Effector memory CD8-positive, alpha-beta T cell (primary cell): ENCODE measurements at places on chromosomes 16 and 17.

DNA sequence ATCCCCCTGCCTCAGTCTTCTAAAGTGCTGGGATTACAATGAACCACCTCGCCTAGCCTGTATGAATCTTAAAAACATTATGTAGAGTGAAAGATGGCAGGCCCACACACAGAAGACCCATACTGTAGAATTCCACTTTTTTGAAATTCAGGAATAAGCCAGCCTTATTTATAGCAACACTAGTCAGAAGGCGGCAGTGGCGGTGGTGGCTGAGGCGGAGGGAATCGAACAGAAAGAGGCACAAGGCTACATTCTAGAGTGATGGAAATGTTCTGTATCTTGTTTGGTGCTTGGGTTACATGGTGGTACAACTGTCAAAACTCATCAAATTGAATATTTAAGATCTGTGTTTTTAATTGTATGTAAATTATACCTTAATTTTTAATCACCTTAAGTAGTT lies 11.3 kb downstream of the GFOD2 start:
- no peak for DNase-seq

DNA sequence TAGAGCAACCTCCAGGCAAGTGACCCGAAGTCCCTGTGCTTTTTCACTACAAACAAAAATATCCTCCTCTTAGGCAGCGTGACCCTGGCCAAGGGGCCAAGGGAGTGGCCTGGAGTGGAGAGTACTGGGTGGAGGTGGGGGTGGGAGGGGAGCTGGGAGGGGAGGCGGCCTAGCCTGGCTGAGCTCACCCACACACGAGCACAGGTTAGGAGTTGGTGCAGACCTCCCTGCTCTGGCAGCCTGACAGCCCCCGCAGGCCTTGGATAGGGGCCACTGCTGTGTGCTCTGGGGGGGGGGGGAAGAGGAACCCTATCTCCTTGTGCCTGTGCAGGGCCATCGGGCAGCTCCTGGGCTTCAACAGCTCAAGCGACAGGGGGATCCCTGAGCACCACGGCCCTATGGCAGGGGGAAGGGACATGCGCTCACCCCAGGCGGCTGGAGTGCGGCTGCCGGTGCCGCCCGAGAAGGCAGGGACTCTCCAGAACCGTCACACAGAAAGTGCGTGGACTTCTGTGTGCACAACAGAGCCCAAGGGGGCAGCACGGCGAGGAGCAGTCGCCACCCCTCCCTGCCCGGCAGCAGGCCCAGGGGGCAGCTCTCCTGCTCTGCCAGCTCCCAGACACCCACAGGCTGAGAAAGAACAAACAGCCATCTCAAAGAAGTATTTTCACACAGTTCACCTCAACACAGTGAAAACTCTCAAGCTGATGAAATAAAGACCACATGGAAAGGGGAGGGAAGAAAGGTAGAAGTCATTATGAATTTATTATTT lies 13.3 kb downstream of the SLC16A3 start:
- DNase-seq = no peak

- DNase-seq = no peak
Observed at GRCh38 chr17:64156670-64157069, 26.7 kb upstream of the ERN1 start.

- no peak for DNase-seq
Observed at GRCh38 chr17:80481284-80482057, 5.1 kb upstream of the NPTX1 start.

DNA sequence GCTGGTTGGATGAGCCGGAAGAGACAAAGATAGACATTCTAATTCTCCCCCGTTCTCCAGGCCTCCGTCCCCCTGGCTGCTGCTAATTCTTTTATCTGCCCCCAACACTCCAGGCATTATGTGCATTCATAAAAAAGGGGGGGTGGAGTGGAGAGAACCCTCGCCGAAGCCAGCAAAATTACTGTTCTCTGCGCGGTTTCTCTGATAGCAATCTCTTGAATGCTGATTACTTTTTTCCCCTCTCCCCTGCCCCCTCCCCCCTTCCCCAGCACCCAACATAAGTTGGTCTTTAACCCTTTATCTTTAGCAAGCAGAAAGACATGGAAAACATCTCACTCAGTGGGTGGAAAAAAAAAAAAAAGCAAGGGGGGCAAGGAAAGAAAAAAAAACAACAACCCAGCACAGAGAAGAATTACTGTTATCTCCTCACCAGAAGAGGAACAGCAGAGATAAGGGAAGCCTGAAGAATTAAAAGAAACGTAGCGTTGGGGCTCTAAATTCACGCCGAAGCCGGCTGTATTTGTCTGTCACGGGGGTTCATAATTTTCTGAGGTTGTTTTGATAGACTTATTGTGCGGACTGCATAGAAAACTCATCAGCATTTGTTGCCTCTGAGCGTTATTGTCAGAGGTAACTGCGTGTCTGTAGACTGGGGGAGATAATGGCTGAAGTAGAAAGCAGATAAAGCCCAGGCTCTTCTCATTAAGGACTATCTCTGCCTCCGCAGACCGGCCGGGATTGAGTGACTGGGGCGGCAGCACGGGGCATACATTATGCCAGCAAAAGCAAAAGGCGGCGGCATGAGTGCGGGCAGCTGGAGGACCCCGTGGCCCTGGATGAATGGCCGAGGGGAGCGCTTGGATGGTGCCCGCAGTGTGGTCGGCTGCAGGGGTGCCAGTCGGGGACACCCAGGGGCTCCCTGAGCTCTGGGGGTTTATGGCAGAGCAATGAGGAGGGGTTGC lies 126.9 kb downstream of the MRM1 start:
- DNase-seq = no peak

- DNase-seq = no peak
Observed at GRCh38 chr16:47644166-47644565, 183.0 kb downstream of the PHKB start.

- no peak for DNase-seq
Observed at GRCh38 chr16:85914423-85914794, 15.4 kb downstream of the IRF8 start.

- DNase-seq = no peak
Observed at GRCh38 chr16:56451753-56452689, 667 bp downstream of the OGFOD1 start.

DNA sequence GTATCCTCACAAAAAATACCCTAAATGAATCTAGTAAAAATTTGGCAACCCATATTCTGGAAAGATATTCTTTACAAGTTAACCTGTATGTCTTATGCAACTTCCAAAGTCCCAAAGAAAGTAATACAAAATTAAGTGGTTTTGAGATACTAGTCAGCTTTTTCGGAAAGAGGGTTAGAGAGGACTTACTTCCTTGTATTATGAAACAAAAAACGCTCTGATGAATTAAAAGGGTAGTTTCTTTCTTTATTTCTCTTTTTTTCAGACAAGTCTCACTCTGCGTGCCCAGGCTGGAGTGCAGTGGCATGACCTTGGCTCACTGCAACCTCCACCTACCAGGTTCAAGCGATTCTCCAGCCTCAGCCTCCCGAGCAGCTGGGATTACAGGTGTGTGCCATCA lies 51.6 kb downstream of the KANSL1 start:
- DNase-seq = no peak
